M059J (cell line): ENCODE measurements at places on chromosomes 16 and 17. TPM values are rescaled to one million over a fixed set of nuclear protein-coding genes. Genes with fewer than 3 reads are reported as not detected.
A peak's percentile ranks its signal among the peaks of the same experiment; 100 is the strongest.

DNA sequence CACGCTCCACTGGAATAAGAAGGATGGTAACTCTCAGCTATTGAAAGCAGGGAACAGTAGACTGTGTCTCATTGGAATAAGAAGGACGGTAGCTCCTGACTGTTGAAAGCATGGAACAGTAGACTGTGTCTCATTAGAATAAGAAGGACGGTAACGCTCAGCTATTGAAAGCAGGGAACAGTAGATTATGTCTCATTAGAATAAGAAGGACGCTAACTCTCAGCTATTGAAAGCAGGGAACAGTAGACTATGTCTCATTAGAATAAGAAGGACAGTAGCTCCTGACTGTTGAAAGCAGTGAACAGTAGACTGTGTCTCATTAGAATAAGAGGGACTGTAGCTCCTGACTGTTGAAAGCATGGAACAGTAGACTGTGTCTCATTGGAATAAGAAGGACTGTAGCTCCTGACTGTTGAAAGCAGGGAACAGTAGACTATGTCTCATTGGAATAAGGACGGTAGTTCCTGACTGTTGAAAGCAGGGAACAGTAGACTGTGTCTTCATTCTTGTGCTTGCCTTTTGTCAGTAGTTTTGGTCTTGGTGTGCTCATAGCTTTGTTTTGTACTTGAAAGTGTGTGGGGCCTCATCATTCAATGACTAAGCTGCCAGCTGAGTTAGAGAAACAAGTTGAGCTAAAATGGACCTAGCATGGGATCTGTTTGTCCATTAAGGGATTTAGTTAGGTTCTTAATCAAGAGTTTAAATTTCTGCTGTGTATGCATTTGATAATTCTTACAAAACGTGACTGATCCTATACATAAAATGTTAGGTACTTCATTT, 58.5 kb downstream of the BANP start:
- no peak for DNase-seq

GRCh38 chr16:57473176-57473840, 10.8 kb downstream of the POLR2C start:
- DNase-seq: no peak

GRCh38 chr17:64439956-64440355, 9.0 kb upstream of the MILR1 start:
- DNase-seq: no peak

GRCh38 chr17:79628861-79629547, 18.2 kb upstream of the RBFOX3 start:
- no peak for DNase-seq

- DNase-seq: no peak
Observed at GRCh38 chr16:11417487-11417886, 72.2 kb downstream of the RMI2 start.

DNA sequence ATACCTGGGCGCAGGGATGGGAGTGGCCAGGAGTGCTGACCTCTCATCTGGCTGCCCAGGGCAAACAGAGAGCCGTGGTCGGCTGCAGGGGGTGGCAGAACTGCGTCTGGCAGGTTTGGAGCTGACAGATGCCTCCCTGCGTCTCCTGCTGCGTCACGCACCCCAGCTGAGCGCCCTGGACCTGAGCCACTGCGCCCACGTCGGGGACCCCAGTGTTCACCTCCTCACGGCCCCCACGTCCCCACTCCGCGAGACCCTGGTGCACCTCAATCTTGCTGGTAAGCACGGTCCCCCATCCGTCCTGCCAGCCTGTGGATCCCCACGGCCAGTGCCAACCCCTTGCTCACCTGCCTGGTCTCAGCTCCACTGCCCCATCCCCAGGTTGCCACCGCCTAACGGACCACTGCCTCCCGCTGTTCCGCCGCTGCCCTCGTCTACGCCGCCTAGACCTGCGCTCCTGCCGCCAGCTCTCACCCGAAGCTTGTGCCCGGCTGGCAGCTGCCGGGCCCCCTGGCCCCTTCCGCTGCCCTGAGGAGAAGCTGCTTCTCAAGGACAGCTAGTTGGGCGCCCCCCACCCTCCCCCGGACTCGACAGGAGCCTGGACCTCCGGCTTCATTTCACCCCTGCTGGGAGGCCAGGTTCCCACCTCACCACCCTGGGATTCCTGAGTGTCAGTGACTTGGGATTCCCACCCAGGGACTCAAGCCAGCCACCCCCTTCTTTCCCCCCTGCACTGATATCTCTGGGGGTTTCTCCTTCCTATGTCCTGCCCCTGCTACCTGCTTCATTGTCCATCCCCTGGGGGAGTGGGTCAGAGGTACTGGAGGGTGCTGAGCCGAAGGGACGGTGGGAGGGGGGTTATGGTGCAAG, 2.0 kb upstream of the ORAI3 start:
- DNase-seq: no peak

DNA sequence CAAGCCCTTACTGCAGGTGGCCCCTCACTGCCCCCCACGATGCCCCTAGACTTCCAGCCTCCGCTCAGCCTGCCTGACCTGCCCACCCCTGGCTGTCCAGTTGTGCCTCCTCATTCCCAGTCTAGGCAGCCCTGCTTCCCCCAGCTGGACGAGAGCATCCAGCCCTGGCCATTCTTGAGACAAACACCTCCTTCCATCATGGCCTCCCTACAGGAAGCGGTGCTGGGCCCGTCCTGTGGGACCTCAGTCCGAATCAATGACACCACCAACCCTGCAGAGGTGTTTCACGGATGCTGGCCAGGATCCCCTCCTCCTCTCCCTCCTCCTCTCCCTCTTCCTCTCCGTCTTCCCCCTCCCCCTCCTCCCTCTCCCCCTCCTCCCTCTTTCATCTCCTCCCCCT, 28.3 kb downstream of the CCDC40 start:
- no peak for DNase-seq

DNA sequence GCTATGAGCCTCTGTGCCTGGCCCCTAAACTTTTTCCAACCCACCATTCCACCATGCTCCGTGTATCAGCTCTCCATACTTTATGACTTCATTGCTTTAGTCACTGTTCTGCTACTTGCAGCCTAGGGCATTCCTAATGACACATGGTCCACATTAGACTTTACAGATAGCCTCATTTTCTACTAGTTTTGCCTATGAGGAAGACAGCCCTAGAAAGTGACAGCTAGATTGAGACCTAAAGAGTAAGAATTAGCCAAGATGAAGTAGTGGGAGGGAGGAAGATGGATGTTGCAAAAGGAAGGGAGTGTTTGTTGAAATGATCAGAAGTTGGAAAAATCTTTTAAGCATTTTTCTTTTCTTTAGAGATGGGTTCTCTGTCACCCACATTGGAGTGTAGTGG, 11.0 kb downstream of the C16orf54 start:
- DNase-seq: no peak

- DNase-seq: no peak
Observed at GRCh38 chr16:67893743-67894399, 817 bp downstream of the PSKH1 start.

DNA sequence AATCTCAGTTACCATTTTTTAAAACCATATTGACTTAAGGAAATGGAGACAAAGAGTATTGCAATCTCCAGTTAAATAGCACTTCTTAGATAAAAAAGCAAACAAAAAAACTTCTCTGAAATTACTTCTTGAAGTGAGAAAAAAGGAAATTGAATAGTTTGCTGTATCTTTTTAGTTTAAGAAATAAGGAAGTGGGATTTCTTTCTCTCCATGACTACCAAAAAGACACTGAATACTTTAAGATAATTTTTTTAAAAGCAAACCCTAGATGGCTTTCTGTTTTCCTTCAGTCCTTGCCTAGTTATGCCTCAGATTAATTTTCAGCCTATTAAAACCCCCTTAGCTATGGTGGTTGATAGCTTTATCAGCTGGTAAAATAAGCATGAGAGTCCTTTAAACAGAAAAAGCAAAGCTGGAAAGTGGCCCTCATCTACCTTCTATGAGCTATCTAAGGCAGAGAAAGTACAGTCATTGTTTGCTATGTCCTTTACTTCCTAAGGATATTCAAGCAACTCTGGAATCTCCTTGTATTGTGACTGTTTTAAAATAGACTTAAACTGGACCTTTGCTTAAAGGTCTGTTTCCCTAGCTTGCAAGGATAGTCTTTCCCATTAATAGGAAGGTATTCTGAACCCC, 28.6 kb downstream of the TPPP3 start:
- no peak for DNase-seq

GRCh38 chr17:40474419-40475002, 26.9 kb downstream of the TNS4 start:
- DNase-seq: no peak

GRCh38 chr17:44565866-44566443, 8.7 kb downstream of the FZD2 start:
- no peak for DNase-seq

- no peak for DNase-seq
Observed at GRCh38 chr17:7636163-7636562, 6.2 kb downstream of the SHBG start.

GRCh38 chr17:77528516-77529327, 388.0 kb downstream of the SEC14L1 start:
- DNase-seq: no peak

GRCh38 chr16:3594316-3595109, 16.9 kb downstream of the SLX4 start:
- no peak for DNase-seq

GRCh38 chr16:83785455-83785854, 22.3 kb upstream of the HSBP1 start:
- no peak for DNase-seq

DNA sequence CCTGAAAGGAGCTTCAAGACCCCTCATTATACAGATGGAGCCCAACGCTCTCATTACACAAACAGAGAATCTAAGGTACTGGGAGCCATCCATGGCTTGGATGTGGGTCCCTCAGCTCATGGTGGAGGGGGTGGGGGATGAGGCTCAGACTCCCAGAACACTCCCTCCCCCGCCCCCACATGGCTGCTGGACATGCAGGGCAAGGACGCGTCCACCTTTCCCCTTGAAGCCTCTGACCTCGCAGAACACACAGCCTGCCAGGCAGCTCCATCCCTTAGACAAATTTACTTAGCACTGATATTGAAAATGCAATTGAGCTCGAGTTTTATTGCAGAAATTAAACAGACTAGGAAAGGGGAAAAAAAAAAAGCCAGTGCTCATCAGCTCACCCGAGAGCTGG, 203.9 kb downstream of the ZNF423 start:
- DNase-seq: no peak

DNA sequence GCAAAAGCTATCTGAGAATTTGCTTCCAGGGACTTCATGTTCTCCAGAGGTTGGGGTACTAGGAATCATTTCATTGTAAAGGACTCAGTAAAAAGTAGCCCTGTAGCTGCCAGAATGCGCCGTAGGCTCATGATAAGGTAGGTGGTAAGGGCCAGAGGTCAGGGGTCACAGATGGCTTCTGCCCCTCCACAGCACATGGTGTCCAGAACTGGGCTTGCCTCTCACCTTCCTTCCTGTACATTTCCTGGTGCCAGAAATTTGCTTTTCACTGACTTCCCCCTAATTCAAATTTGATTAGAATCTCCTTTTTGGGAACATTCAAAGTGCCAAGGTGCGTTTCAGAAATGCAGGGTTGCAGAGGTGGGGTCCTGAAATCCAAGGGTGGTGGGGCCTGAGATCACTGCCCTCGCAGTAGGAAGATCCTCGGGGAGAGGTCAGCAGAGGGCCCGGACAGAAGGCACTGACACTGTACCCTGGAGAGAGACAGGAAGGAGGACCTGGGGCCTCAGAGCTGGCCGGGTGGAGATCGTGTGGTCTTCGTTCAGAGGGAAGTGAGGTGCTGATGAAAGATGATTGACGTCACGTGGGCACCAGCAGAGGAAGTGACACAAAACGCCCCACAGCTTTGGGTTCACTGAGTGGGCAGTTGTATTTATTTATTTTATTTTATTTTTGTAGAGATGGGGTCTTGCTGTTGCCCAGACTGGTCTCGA, 25.5 kb upstream of the METRNL start:
- no peak for DNase-seq

DNA sequence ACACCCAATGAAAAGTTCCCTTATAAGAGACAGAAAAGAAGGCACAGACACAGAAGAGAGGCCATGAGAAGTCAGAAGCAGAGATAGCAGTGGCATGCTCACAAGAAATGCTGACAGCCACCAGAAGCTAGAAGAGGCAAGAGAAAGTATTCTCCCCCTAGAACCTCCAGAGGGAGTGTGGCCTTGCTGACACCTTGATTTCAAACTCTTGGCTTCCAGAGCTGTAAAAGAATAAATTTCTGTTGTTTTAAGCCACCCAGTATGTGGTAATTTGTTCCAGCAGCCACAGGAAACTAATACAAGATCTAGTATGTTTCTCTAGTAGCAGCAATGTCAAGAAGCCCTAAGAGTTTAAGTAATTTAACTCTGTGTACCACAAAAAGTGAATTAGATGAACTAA, 87.2 kb upstream of the NOG start:
- no peak for DNase-seq

- no peak for DNase-seq
Observed at GRCh38 chr16:9177861-9178260, 86.4 kb downstream of the HAPSTR1 start.

GRCh38 chr17:48052956-48053757, 5.0 kb downstream of the NFE2L1 start:
- DNase-seq: no peak

GRCh38 chr16:1972490-1972877, 631 bp downstream of the TBL3 start:
- peak; percentile 42 for DNase-seq

GRCh38 chr17:62823111-62823893, 15.2 kb upstream of the MARCHF10 start:
- DNase-seq: peak; percentile 42

DNA sequence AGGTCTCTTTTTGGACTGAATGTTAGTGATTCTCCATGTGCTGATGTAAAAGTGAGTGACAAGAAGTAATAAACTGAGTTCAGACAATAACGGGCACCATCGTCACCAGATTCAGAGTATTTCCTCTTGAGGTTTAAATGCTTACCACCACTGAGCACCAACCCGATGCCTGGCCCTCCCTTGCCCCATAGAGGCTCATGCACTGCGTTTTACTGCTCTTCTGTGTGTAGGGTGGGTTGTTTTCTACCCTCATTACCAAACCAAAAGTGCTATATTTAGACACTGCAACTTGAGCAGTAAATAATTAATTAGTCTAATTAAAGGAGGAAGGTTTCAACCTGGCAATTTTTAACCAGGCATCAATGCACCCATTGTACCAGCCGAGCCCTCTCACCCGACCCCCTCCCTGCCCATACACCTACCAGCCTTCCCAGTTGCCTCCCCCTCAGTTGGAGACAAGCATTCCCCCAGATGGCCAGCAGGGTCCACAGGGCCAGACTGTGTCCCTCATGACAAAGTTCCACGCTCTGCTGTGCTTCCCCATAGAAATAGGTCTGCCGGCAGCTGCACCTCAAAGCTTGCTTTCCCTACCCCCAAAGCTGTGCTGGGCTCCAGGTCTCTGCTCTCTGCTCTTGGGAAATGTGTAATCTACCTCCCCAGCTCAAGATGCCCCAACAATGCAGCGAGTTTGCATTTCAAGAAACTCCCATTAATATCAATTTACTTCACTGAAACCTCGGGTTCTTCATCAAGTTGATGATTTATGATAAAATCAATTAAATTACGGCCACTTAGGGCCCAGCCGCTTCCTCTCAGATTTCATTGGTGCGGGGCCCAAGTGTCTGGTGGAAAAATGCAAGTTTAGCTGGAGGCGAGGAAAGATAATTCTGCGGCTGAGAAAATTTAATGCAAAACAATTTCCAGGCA, 16.0 kb downstream of the HOXB4 start:
- DNase-seq: no peak

SMTNL2 gene
- not detected in 2 replicates for total RNA-seq

TEKT1 gene
- total RNA-seq: not detected in 2 replicates

GNG13 gene
- not detected in 2 replicates for total RNA-seq

FASN gene
- total RNA-seq: 50.8 and 90.9 TPM in 2 replicates

MYO18A gene
- total RNA-seq: 21.8 and 63.3 TPM in 2 replicates

HOXB1 gene
- not detected in 2 replicates for total RNA-seq

CMIP gene
- 7.2 and 15.8 TPM in 2 replicates for total RNA-seq

MYO15A gene
- total RNA-seq: not detected in 2 replicates

HBZ gene
- not detected in 2 replicates for total RNA-seq
